ENCODE measurements at places on chromosomes 6 and 20.

DNA sequence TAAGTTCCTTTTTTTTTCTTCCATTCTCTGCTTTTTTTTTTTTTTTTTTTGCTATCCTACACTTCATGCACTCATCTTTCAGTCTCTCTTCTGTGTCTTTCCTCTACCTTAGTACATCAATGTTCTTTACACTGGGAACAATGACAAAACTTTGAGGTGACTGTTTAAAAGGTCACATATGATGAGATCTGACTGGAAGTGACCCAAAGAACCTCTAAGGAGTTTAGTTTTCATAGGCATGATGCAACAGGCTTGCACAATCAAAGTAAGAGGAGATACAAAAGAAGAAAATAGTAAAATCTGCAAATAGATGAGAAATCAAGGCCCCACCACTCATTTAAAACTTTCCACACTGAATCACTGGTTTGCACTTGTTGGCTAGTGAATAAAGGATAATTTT is 840.8 kb downstream of the TBC1D32 start:
- no peak for DNase-seq

- DNase-seq, result no peak
These were observed 1.1 kb upstream of the TGM2 start for GRCh38 chr20:38165966-38166702.

GRCh38 chr6:106475284-106475683 is 114.8 kb downstream of the CRYBG1 start:
- no peak for DNase-seq

DNA sequence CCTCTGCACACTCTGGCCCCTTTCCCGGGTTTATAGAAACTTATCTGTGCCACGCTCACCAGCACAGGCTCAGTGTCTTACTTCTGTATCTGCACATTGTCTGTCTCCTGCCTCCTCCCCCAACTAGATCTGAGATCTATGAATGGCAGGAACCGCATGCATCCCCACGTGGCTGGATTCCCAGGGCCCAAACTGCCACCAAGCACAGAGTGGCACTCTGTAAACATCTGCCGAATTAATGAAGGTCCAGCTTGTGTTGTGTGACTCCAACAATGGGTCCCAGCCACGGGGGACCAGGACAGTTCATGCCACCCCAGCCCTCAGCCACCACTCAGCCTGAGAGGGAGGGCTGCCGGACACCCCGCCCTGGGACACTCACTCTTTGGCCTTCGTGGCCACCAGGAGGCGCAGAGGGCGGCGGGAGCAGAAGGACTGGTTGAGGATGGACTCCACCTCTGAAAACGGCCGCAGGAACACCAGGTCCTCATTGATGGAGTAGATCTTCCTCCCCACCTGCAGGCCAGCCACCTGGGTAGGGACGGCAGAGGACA is 171.1 kb downstream of the PREX1 start:
- DNase-seq, result no peak

GRCh38 chr6:72535124-72535523 is 86.7 kb upstream of the KCNQ5 start:
- no peak for DNase-seq

GRCh38 chr20:13744352-13744751 is 40.4 kb downstream of the ESF1 start:
- no peak for DNase-seq
